Forelimb muscle (tissue), 1 donor: ENCODE measurements at places on chromosomes 1 and 21. TPM values are rescaled to one million over a fixed set of nuclear protein-coding genes. Genes with fewer than 3 reads are reported as not detected.

DNA sequence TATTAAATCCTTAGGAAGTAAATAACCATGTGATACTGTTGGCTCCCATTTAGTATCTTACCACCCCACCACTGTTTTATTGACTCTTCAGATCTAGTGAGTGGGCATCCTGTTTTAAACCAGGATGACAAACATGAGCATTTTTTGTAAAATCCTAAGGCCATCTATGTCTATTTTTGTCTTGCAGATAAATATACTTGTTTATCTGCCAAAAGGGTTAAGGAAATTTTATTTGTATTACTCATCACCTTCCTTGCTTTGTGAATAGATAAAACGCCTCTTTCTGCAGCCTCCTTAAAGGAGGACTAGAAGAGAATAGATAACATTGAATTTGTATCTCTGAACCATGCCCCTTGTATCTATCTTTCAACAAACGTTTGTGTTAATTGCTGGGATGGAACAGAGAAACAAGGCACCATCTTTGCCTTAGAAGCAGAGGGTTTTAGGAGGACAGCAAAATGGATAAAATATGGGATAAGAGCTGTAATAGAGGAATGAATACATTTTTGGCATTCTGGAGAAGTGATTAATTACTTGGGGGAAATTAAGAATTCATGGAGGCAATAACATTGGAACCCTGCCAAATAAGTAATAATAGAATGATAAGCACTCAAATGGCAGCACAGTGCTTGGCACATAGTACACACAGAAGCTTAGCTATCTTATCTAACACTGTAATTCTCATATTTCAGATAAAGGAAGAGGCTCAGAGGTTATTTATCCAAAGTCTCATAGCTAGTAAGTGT is 14.7 kb downstream of the YTHDF2 start:
- no peak for DNase-seq

GRCh38 chr1:203799971-203800370 is 4.5 kb downstream of the ZBED6 start:
- no peak for DNase-seq

DNA sequence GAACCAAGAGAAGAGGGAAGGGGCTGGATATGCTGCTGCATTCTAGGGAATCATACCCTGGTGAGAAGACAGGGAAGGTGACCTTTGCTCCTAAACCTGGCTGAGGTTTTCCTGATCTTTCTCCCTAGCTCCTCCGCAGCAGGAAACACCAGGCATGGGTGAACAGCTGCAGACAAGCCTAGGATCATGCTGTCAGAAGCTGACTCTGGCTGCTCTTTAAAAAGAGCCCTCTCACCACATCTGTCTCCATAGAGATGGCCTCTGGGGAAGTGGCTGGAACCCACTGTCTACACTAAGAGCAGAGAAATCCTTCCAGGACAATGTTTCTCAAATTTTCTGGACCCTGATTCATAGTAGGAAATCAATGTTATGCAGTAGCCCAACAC is 57.6 kb downstream of the CD34 start:
- DNase-seq: no peak

- peak; percentile 32 for DNase-seq
These were observed at the start of gene TMEM240 for GRCh38 chr1:1540090-1540817. Gene TMEM240, minus strand, starts transcription at chr1:1540624. Its CDS starts 278 bp downstream, at chr1:1540346.

- DNase-seq: no peak
These were observed 583.4 kb downstream of the DPYD start for GRCh38 chr1:97337250-97338030.

- no peak for DNase-seq
These were observed 64.9 kb downstream of the CD2 start for GRCh38 chr1:116819081-116819480.

DNA sequence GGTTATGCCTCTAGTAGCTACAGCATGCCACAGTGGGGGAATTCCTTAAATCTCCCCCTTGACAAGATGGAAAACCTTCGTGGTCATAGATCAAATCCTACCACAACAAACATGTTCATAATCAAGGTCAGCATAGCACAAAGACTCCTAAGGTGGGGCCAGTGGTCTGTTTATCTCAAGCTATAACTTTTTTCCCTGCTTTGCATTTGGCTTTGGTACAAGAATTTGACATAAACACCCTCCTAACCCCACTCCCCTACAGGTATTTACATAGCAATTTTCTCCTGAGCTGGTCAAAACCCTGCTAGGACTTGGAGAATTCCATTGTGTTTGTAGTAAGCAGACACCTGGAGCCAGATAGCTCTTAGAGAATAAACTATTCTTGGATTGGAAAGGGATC is 58.5 kb downstream of the HIVEP3 start:
- DNase-seq: no peak

GRCh38 chr1:226304291-226304955 is 4.5 kb downstream of the LIN9 start:
- no peak for DNase-seq

DNA sequence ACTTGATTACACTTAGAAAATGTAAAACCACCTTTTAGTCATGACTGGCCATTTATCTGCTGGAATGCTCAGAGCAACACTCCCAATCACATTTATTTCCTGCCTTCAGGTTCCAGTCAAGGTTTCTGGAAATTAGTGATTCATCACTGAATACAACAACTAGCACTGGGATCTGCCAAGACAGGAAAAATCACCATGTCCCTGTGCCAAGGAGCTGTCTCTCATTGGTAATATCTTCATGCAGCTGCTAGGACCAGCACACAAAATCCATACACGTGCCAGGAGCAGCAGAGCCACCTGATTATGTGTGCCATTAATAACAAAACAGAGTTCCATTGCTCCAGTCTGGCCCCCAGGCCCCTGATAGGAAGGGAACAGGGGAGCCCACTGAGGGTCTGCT is 194.6 kb downstream of the TNR start:
- no peak for DNase-seq

- DNase-seq: no peak
These were observed 172.5 kb upstream of the GJB5 start for GRCh38 chr1:34582356-34582755.

STUM gene
- polyA plus RNA-seq: 13.5 TPM

TEX38 gene
- 0.27 TPM for polyA plus RNA-seq

EPHB2 gene
- 15.7 TPM for polyA plus RNA-seq

RNF186 gene
- 0.20 TPM for polyA plus RNA-seq

C4BPA gene
- polyA plus RNA-seq: 0.47 TPM
